ENCODE measurements at places on chromosomes 2 and 18. TPM values are rescaled to one million over a fixed set of nuclear protein-coding genes. Genes with fewer than 3 reads are reported as not detected.

RNF152 gene
- total RNA-seq: 13.4 TPM

IL1A gene
- 2.1 TPM for total RNA-seq

CCBE1 gene
- 14.0 TPM for total RNA-seq

L3MBTL4 gene
- total RNA-seq: 16.9 TPM

PPP1R1C gene
- 2.9 TPM for total RNA-seq

RAB6C gene
- not detected for total RNA-seq

ASXL3 gene
- 1.4 TPM for total RNA-seq

DNA sequence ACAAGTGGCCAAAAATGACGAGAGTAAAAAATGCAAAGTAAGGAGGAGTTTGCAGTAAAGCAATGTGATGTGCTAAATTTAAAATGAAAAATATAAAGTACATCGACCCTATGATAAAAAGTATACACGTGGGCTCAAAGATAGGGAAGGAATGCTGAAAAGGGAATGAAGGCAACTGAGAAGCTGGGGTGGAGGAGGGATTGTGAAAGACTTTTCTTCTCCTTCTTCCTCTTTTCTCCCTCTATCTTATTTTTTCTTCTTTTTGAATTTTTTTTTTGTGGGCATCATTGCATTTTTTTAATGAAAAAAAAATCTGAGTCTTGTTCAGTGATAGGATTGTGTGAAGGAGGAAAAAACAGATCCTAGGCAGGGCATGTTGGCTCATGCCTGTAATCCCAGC lies 57.6 kb upstream of the STK17B start:
- no peak for DNase-seq
- peaks cover 37% of the 10 kb centered on the region for H3K4me1 ChIP-seq
- H3K36me3 ChIP-seq: no peaks in the 10 kb centered on the region
- no peak overlapping the region for H3K4me3 ChIP-seq
- H3K27ac ChIP-seq: peak overlapping the region; percentile 82
- no peaks in the 10 kb centered on the region for H3K27me3 ChIP-seq

DNA sequence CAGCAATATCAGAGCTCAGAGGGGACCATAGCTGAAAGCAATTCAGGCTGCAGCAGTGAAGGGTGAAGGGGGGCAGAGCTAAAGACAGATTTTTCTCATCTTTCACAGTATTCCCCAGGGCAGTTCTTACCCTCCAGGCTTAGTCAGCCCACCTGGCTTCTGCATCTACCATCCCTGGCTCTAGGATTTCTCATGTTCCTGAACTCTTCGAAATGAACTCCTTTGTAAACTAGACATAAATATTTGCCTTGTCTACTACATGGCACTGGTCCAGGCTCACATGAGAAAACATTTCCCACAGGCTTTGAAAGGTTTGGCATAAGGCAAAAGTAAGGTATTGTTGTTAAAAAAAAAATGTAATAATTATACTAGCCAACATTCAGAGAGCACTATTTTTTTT lies 23.6 kb upstream of the NEB start:
- DNase-seq: no peak
- no peaks in the 10 kb centered on the region for H3K27me3 ChIP-seq
- no peak overlapping the region for H3K27ac ChIP-seq
- H3K36me3 ChIP-seq: no peaks in the 10 kb centered on the region
- no peak overlapping the region for H3K4me3 ChIP-seq

DNA sequence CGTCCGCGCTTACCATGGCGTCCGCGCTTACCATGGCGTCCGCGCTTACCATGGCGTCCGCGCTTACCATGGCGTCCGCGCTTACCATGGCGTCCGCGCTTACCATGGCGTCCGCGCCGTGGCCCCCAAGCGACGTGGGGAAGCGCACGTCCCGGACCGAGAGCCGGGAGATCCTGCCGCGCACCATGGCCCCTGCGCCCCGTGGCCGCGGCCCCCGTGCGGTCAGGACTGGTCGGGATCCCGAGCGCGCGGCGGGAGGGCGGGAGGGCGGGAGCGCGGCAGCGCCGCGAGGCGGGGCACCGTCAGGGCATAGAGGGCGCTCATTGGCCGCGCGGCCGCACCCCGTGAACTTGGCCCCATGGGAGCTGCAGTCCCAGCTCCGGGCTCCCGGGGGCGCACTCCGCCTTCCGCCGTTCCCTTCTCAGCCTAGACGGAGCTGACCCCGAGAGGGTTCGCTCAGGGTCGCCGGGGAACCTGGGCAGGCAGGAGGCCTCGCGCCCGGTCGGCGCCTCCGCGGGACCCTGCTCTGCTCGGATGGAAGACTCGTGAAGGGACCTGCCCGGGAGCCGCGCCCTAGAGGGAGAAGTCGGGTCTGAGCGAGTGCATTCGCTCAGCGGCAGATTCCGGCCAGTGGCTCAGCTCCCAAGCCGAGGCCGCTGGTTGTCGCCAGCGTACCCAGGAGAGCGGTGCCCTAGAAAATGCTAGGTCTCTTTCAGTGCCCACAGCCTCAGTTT lies at the start of gene ENOSF1:
TSS of gene ENOSF1 (minus strand) at position 230 of the 734 bp plus-strand sequence. CDS start at position 187, 43 bp downstream.
- H3K4me3 ChIP-seq: peak within 1 kb of the TSS; percentile 70
- peaks cover 2% of the 10 kb centered on the region for H3K36me3 ChIP-seq
- no peaks in the 10 kb centered on the region for H3K27me3 ChIP-seq
- H3K4me1 ChIP-seq: peaks cover 19% of the 10 kb centered on the region
- peak within 1 kb of the TSS; percentile 85 for H3K27ac ChIP-seq
- peak; percentile 91 for DNase-seq

- no peak overlapping the region for H3K4me3 ChIP-seq
- no peak overlapping the region for H3K27ac ChIP-seq
- peaks cover 14% of the 10 kb centered on the region for H3K36me3 ChIP-seq
- no peaks in the 10 kb centered on the region for H3K4me1 ChIP-seq
- no peak for DNase-seq
These were observed 91.3 kb downstream of the ANTXR1 start for GRCh38 chr2:69104261-69104660.

GRCh38 chr2:231017231-231017598 lies 20.1 kb upstream of the C2orf72 start:
- H3K27me3 ChIP-seq: peaks cover 5% of the 10 kb centered on the region
- no peaks in the 10 kb centered on the region for H3K36me3 ChIP-seq
- no peak overlapping the region for H3K4me3 ChIP-seq
- DNase-seq: no peak

DNA sequence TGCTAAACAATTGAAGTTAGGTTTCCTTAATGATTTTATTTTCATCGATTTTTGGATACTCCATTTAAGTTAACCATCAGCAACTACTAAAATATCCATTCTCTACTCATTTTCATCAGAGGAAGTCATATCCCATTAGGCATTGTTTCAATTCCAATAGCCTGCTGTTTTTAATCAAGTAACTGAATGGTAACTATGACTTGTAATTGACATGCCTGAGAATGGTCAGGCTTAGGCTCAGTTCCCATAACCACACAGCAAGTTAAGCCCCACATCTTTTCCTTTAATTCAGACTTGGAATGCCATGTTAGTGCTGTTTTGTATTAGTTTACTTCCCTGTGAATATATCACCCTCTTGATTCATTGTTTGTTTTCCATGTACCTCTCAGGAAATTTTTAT lies 398.8 kb downstream of the ARHGAP15 start:
- H3K4me1 ChIP-seq: peaks cover 6% of the 10 kb centered on the region
- H3K27ac ChIP-seq: no peak overlapping the region
- H3K36me3 ChIP-seq: no peaks in the 10 kb centered on the region
- H3K27me3 ChIP-seq: no peaks in the 10 kb centered on the region

DNA sequence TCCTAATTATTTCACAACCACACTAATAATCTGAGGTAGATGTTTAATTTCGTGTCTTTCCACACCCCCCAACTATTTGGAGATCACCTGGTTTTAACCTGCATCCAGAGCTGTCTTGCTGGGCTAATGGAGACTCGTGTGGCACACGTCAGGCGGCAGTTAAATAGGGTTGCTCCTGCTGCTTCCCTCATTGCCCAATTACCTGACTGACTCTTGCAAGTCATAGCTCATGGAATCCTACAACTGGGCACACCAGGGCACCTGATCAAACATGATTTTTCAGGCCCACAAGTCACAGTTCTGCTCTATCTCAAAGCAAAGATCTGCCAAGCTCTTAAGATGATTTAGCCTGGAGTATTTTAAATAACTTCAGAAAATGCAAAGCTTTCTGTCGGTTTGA lies 1430.4 kb upstream of the ACVR2A start:
- no peaks in the 10 kb centered on the region for H3K4me1 ChIP-seq
- H3K4me3 ChIP-seq: no peak overlapping the region
- no peaks in the 10 kb centered on the region for H3K36me3 ChIP-seq
- DNase-seq: no peak
- no peaks in the 10 kb centered on the region for H3K27me3 ChIP-seq
- H3K27ac ChIP-seq: no peak overlapping the region

DNA sequence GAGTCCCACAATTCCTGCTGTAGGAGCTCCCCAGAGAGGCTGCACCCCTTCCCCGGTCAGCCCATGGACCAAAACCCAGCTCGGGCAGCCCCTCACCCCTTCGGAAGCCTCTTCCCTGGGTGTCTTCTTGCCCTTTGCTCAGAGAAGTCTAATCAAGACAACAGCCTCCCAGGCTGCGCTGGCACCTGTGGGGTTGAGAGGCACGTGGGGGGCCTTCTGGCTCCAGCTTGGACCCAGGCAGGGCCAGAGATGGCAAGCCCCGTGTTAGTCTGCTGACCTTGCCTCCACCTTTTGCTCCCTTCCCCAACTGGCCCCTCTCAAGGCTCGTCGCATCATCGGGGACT lies 10.4 kb downstream of the SLC4A3 start:
- H3K27me3 ChIP-seq: peaks cover 3% of the 10 kb centered on the region
- H3K36me3 ChIP-seq: no peaks in the 10 kb centered on the region
- DNase-seq: no peak
- H3K4me1 ChIP-seq: peaks cover 10% of the 10 kb centered on the region

DNA sequence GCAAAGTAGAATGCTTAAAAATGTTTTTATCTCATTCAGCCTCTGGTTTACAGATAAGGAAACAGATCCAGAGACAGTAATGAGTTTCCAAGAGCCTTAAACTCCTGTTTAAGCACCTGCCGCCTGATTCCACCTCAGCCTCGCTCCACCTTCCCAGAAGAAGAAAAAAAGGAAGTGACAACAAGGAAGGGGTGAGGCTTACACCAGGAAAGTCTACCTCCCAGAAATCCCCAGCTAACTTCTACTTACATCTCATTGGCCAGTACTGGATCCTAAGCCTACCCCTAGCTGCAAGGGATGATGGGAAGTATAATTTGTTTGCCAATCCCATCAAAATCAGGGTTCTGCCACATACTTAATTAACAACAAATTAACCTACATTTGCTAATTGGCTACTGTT lies 15.3 kb upstream of the ARID5A start:
- no peaks in the 10 kb centered on the region for H3K27me3 ChIP-seq
- H3K4me1 ChIP-seq: no peaks in the 10 kb centered on the region
- no peak overlapping the region for H3K27ac ChIP-seq
- no peaks in the 10 kb centered on the region for H3K36me3 ChIP-seq
- no peak overlapping the region for H3K4me3 ChIP-seq

DNA sequence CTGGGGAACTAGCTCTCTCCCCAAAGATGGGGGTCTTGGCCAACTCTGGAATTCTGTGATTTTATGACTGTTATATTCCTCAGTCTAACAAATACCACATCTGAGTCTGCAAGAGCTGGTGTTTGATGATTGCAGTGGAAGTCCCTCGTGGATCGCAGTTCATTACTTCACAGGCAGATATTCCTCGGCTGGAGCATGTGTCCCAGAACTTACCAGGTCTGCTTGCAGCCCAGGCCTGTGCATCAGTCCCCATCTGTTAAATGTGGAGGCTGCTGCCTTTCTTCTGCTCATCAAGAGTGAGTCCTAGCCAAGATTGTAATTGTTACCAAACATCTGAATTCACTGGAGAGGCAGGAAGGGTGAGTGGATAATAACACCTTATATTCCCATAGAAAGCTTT lies 55.5 kb downstream of the PRKCE start:
- no peak overlapping the region for H3K4me3 ChIP-seq
- H3K27me3 ChIP-seq: no peaks in the 10 kb centered on the region
- H3K27ac ChIP-seq: no peak overlapping the region
- peaks cover 7% of the 10 kb centered on the region for H3K4me1 ChIP-seq
- H3K36me3 ChIP-seq: no peaks in the 10 kb centered on the region
- DNase-seq: no peak

GRCh38 chr2:44136252-44136651 lies 32.4 kb upstream of the PPM1B start:
- H3K4me1 ChIP-seq: no peaks in the 10 kb centered on the region
- H3K4me3 ChIP-seq: no peak overlapping the region
- no peaks in the 10 kb centered on the region for H3K27me3 ChIP-seq
- H3K27ac ChIP-seq: no peak overlapping the region
- DNase-seq: no peak

GRCh38 chr18:55738483-55739114 lies 150.6 kb upstream of the TCF4 start:
- no peak overlapping the region for H3K4me3 ChIP-seq
- no peak overlapping the region for H3K27ac ChIP-seq
- H3K36me3 ChIP-seq: no peaks in the 10 kb centered on the region
- DNase-seq: no peak

Measured in lower lobe of right lung (tissue), 2 donors.